ENCODE measurements at places on chromosomes 3 and 15.

DNA sequence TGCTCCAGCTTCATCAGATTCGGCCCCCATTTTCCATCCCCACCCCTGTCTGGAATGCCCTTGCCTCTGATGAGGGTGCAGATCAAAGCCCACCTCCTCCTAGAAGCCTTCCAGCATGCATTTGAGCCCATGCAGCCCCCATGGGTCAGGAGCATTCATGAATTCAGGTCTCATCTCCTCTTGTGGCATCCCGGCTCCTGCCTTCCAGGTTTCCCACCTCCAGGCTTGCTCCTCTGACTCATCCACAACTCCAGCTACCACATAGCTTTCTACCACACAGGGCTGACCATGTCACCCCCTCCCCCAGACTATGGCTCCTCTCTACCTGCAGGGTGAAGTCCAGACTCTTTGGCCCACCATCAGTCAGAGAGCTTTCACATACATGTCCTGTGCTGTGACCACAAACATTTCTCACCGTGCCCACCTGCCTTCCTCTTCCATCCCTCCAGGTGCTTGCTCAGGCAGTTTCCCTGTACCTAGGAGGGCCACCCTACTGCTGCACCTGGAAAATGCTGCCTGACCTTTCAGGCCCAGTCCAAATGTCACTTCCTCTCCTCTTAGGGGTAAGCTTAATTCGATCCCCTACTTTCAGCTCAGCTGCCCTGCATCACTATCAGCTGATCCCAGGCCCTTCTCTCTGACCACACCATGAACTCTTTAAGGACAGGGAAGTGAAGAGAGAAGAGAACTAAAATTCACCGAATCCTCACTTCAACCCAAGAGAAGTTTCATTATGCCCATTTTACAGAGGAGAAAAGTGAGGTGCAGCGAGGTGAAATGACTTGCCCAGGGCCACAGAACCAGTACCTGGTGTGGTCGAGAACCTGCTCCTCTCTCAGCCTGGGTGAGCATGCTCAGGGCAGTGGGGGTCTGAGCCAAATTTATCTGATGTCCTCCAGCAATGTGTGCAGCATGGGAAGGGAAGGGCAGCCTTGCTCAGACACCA lies 13.7 kb upstream of the FGD5 start:
- no peak for DNase-seq
- H3K4me1 ChIP-seq, result peaks cover 12% of the 10 kb centered on the region
- H3K4me3 ChIP-seq, result no peak overlapping the region
- H3K27me3 ChIP-seq, result peaks cover 51% of the 10 kb centered on the region

DNA sequence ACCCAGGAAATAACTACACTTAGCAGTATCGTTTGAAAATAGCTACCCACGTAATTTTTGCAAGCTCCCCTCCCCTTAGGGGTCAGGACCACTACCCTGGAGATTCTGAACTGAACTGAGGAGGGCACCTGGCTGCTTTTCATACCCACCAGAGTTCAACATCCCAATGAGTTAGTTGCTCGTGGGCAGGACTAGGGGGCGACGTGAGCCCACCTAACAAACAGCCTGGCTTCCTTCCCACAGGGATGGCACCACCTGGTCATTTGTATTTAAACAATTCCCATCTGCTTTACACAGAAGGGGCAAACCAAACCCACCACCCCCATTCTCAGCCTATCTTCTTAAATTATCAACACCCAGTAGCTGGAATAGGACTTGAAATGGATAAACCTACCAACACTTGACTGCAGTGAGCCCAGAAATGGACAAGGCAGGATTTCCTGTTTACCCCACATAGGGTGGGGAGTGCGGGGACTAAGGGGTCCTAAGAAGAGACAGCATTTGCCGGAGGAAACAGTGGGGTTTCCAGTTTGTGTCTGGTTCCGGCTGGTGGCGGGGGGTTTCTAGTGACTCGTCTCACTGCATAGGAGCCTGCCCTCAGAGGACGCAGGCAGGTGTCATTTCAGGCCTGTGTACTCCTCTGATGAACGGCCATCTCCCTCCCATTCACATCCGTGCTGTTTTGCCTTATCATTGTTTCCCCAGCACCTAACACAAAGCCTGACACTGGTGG lies 11.6 kb upstream of the VGLL4 start:
- H3K27ac ChIP-seq, result peak overlapping the region; percentile 1
- DNase-seq, result no peak
- no peaks in the 10 kb centered on the region for H3K4me1 ChIP-seq
- H3K4me3 ChIP-seq, result no peak overlapping the region
- H3K36me3 ChIP-seq, result no peaks in the 10 kb centered on the region
- no peaks in the 10 kb centered on the region for H3K27me3 ChIP-seq

GRCh38 chr15:76495487-76495886 lies 158.9 kb downstream of the ISL2 start:
- H3K4me3 ChIP-seq, result no peak overlapping the region
- H3K4me1 ChIP-seq, result no peaks in the 10 kb centered on the region
- no peak overlapping the region for H3K27ac ChIP-seq
- no peaks in the 10 kb centered on the region for H3K27me3 ChIP-seq
- H3K36me3 ChIP-seq, result no peaks in the 10 kb centered on the region

GRCh38 chr15:99436542-99437314 lies 129.1 kb upstream of the MEF2A start:
- no peaks in the 10 kb centered on the region for H3K27me3 ChIP-seq
- no peaks in the 10 kb centered on the region for H3K36me3 ChIP-seq
- no peak overlapping the region for H3K4me3 ChIP-seq
- no peak for DNase-seq
- H3K27ac ChIP-seq, result peak overlapping the region; percentile 27

GRCh38 chr3:116836286-116836685 lies 126.7 kb downstream of the TUSC7 start:
- DNase-seq, result no peak
- no peaks in the 10 kb centered on the region for H3K36me3 ChIP-seq
- no peak overlapping the region for H3K27ac ChIP-seq
- no peak overlapping the region for H3K4me3 ChIP-seq
- H3K4me1 ChIP-seq, result peaks cover 25% of the 10 kb centered on the region

DNA sequence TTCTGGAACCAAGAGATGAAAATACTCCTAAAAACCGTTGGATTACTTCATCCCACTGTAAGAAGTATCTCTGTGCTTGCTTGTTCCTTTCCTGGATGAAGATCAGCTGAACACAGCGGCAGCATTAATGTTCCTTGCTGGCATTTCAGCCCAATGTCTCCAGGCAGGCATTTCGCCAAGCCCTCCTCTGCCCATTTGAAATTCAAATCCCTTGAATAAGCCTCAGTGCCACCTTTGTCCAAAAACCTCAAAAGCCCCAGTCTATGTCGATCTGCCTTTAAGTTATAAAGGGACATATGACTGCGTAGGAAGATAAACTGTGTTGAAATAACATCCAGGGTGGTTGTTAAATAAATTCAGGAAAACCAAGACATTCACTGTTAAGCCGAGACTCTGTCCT lies 156.8 kb upstream of the PDZRN3 start:
- no peak overlapping the region for H3K4me3 ChIP-seq
- H3K4me1 ChIP-seq, result peaks cover 10% of the 10 kb centered on the region
- no peaks in the 10 kb centered on the region for H3K36me3 ChIP-seq
- no peak overlapping the region for H3K27ac ChIP-seq

GRCh38 chr3:101943029-101943428 lies 93.7 kb downstream of the NFKBIZ start:
- H3K4me3 ChIP-seq, result no peak overlapping the region
- no peak overlapping the region for H3K27ac ChIP-seq
- H3K27me3 ChIP-seq, result no peaks in the 10 kb centered on the region
- H3K4me1 ChIP-seq, result no peaks in the 10 kb centered on the region
- no peaks in the 10 kb centered on the region for H3K36me3 ChIP-seq

DNA sequence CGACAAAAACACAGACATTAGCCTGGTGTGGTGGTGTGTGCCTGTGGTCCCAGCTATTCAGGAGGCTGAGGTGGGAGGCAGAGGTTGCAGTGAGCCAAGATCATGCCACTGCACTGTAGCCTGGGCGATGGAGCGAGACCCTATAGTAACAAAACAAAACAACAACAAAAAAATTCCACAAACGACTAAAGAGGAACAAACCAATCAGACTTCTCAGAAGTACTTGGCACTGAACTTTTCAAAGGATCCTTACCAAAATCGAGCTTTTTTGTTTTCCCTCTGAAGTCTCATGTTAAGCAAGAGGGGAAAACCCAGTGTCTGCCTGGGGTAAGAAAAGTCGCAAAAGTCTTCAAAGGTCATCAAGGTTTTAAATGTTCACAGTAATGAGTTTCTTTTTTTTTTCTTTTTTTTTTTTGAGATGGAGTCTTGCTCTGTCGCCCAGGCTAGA lies 30.1 kb upstream of the TFRC start:
- H3K27me3 ChIP-seq, result no peaks in the 10 kb centered on the region
- no peak overlapping the region for H3K4me3 ChIP-seq
- no peak overlapping the region for H3K27ac ChIP-seq
- H3K36me3 ChIP-seq, result no peaks in the 10 kb centered on the region
- DNase-seq, result no peak

- H3K4me1 ChIP-seq, result peaks cover 12% of the 10 kb centered on the region
- DNase-seq, result no peak
- H3K36me3 ChIP-seq, result no peaks in the 10 kb centered on the region
- H3K27ac ChIP-seq, result no peak overlapping the region
- H3K27me3 ChIP-seq, result peaks cover 6% of the 10 kb centered on the region
- H3K4me3 ChIP-seq, result no peak overlapping the region
Observed at GRCh38 chr15:98596885-98597392, 51.4 kb upstream of the IGF1R start.

DNA sequence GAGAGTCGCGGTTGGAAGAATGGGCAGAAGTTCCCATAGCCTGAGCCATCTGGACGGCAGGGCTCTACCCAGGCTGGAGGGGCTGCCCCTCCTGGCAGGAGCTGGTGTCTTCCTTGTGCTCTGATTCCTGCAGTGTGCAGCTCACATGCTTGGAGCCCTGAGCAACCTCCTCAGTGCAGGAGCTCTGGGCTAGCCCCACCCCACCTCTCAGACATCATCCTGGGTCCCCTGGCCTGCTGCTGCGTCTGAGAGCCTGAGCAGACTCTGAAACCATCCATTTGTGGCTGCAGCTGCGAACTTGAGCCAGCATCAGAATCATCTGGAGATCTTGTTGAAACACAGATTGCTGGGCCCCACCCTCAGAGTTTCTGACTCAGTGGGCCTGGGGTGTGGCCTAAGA lies 42.8 kb downstream of the POMGNT2 start:
- DNase-seq, result no peak
- no peaks in the 10 kb centered on the region for H3K36me3 ChIP-seq
- no peak overlapping the region for H3K4me3 ChIP-seq
- H3K27ac ChIP-seq, result no peak overlapping the region
- no peaks in the 10 kb centered on the region for H3K27me3 ChIP-seq
- H3K4me1 ChIP-seq, result peaks cover 5% of the 10 kb centered on the region

GRCh38 chr3:190424108-190424477 lies 25.6 kb downstream of the TMEM207 start:
- H3K27ac ChIP-seq, result no peak overlapping the region
- H3K4me1 ChIP-seq, result peaks cover 3% of the 10 kb centered on the region
- no peaks in the 10 kb centered on the region for H3K27me3 ChIP-seq
- H3K4me3 ChIP-seq, result no peak overlapping the region

GRCh38 chr3:41002104-41002503 lies 197.2 kb upstream of the CTNNB1 start:
- no peaks in the 10 kb centered on the region for H3K27me3 ChIP-seq
- H3K27ac ChIP-seq, result peak overlapping the region; percentile 85
- H3K4me3 ChIP-seq, result no peak overlapping the region
- no peak for DNase-seq

DNA sequence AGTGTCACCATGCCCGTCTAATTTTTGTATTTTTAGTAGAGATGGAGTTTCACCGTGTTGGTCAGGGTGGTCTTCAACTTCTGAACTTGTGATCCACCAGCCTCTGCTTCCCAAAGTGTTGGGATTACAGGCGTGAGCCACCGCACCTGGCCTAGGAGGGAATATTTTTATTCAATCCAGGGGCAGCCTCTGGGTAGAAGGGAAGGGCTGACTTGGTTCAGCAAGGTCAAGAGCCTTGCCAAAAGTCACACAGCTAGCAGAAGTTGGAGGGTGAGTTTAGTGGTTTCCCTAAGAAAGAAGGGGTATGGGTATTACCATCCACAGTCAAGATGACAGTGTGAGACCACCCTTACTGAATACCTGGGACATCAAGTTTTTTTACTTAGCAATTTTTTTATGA lies 4.9 kb upstream of the AEN start:
- H3K4me3 ChIP-seq, result no peak overlapping the region
- H3K27me3 ChIP-seq, result peaks cover 18% of the 10 kb centered on the region
- peaks cover 36% of the 10 kb centered on the region for H3K4me1 ChIP-seq

DNA sequence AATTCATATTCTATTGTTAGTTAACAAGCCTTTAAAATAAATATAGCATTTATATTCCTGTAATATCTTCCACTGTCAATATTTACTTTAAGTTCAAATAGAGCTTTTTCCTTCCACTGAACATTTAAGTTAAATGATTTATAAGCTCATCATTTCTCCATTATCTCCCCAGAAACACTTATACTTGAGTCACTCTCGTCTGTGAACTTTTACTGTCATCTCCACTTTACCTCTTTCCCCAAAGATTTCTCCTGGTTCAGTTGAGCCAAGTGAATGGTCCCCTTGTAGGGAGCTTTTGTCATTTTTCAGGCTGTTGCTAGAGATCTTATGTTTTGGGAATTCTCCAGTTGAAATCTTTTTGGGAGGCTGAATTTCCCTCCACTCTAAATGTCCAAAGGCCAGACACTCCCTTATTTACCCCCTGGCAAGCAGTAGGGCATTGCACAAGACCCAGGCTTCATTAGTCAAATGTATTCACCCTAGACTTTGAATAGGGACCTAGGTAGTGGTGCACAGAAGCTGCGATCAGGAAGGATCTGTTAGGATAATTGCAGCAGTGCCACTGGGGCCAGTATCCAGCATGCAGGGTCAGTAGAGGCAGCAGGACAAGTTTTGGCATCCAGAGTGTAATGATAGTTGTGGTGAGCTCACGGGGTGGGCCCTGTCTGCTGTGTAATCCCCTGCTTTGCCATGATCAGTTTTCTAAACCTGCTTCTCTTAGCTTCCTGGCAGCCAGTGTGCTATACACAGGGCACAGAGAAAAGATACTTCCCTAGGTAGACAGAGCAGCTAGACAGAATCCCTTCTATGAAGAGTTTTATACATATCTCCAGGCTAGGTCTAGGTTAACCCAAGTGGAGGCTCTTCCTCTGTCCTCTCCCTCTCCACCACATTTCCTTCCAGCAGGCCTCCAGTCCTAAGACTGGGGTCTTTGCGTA lies 356.5 kb upstream of the SLCO3A1 start:
- no peaks in the 10 kb centered on the region for H3K27me3 ChIP-seq
- H3K4me1 ChIP-seq, result peaks cover 30% of the 10 kb centered on the region
- DNase-seq, result no peak
- no peak overlapping the region for H3K4me3 ChIP-seq
- no peaks in the 10 kb centered on the region for H3K36me3 ChIP-seq
